Left hindlimb (tissue), 1 donor: ENCODE measurements at places on chromosomes 2 and 18.

- DNase-seq = no peak
Measured at GRCh38 chr2:65386989-65387388, 45.4 kb downstream of the SPRED2 start.

- no peak for DNase-seq
Measured at GRCh38 chr2:10360850-10361588, 58.3 kb downstream of the HPCAL1 start.

- no peak for DNase-seq
Measured at GRCh38 chr2:132517386-132517785, 100.8 kb downstream of the GPR39 start.

DNA sequence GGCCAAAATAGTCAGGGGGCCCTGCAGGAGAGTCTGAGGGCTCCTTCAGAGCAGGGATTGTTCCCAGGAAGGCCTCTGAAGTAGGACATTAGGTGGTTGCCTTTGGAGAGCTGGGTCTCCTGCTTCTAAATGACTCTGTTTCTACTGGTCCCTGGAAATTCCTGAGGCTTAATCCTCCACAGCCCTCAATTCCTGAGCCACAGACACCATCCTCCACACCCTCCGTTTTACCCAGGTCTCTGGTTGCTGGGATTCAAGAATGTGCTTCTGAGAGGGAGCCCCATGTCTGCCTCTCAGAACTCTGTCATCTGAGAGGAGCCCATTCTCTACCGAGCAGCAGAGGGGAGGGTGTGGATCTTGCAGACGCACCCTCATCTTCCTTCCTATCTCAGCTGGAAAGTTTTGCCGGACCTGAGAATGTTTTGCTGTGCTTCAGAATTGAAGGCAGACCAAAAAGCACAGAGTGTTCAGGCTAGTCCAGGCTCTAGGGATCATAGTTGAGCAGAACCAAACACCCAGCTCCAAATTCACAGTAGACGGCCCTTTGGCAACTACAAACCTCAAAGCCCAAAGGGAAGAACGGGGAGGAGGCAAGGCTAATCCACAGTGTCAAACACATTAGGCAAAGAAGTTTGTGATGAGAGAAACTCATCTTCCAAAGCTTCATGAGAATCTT is 8.1 kb downstream of the VIT start:
- DNase-seq = no peak

DNA sequence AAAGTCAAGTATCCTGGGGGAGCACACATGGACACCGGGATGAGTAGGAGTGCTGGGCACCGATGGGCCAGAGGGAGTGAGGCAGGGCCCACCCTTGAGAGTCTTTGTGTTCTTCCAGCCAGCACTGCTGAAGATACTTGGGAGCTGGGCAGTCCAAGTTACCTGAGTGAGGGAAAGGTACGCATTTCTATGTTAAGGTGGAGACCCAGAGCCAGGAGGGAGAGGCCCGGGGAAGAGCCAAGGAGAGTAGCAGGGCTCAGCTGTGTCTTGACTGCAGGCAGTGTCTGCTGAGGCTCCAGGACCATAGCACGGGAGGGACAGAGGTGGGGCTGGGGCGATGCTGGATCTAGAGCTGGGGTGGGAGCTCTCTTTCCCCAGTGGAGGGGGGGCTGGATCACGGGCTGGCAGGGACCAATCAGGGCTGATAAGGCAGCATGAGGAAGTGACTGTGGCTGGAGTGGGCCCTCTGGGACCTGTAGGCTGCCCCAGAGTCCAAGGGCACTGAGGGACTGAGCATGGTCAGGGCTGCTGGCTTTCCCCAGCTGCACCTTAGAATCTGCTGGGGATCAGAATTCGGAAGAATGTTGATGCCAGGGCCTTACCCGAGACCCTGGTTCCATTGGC is 289.2 kb downstream of the PHLPP1 start:
- no peak for DNase-seq
